Ovary (tissue), 10 donors: ENCODE measurements at places on chromosomes 11 and 22. TPM values are rescaled to one million over a fixed set of nuclear protein-coding genes. Genes with fewer than 3 reads are reported as not detected.

- H3K27ac ChIP-seq, result no peak overlapping the region
- H3K4me1 ChIP-seq, result peaks cover 55% of the 10 kb centered on the region
- no peaks in the 10 kb centered on the region for H3K27me3 ChIP-seq
- H3K4me3 ChIP-seq, result no peak overlapping the region
Observed at GRCh38 chr11:126136507-126136906, 73.8 kb upstream of the CDON start.

The IL10RA gene
- 2.0 TPM for total RNA-seq

GRCh38 chr22:33853200-33854097 is 66.8 kb downstream of the LARGE1 start:
- no peaks in the 10 kb centered on the region for H3K36me3 ChIP-seq
- peak overlapping the region; percentile 42 for H3K4me3 ChIP-seq
- H3K27ac ChIP-seq, result peak overlapping the region; percentile 22
- peak; percentile 60 for DNase-seq

DNA sequence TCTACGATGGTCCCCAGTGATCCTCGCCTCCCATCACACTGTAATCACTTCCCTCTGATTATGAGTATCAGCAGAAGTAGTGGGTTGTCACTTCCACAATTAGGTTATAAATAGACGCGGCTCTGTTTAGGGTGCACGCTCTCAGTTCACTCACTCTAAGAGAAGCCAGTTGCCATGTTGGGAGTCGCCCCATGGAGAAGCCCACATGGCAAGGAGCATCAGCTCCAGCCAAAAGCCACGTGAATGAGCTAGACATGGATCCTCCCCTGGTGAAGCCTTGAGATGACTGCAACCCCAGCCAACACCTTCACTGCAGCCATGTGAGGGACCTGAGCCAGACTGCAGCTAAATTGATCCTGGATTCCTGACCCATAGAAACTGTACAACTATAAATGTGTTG is 26.4 kb upstream of the MYOD1 start:
- no peaks in the 10 kb centered on the region for H3K36me3 ChIP-seq
- H3K27ac ChIP-seq, result no peak overlapping the region
- no peaks in the 10 kb centered on the region for H3K4me1 ChIP-seq
- no peak overlapping the region for H3K4me3 ChIP-seq

The CYB5R2 gene
- 23.1 TPM for total RNA-seq

The MRGPRX3 gene
- total RNA-seq, result 0.15 TPM

GRCh38 chr22:22430111-22430820 is 78.3 kb downstream of the ZNF280B start:
- H3K36me3 ChIP-seq, result no peaks in the 10 kb centered on the region
- H3K4me1 ChIP-seq, result peaks cover 16% of the 10 kb centered on the region
- DNase-seq, result no peak
- no peak overlapping the region for H3K27ac ChIP-seq
- H3K27me3 ChIP-seq, result no peaks in the 10 kb centered on the region

- H3K4me1 ChIP-seq, result no peaks in the 10 kb centered on the region
- H3K27me3 ChIP-seq, result peaks cover under 1% of the 10 kb centered on the region
- no peak overlapping the region for H3K4me3 ChIP-seq
- DNase-seq, result no peak
- no peaks in the 10 kb centered on the region for H3K36me3 ChIP-seq
- H3K27ac ChIP-seq, result no peak overlapping the region
Observed at GRCh38 chr11:31664129-31664528, 147.0 kb downstream of the PAX6 start.

GRCh38 chr22:33919391-33920196 is 682 bp downstream of the LARGE1 start:
- peak overlapping the region; percentile 92 for H3K4me3 ChIP-seq
- H3K36me3 ChIP-seq, result no peaks in the 10 kb centered on the region
- peak; percentile 31 for DNase-seq
- H3K27me3 ChIP-seq, result no peaks in the 10 kb centered on the region

GRCh38 chr11:85755701-85756100 is 55.2 kb downstream of the SYTL2 start:
- no peaks in the 10 kb centered on the region for H3K4me1 ChIP-seq
- H3K27ac ChIP-seq, result no peak overlapping the region
- DNase-seq, result no peak
- no peaks in the 10 kb centered on the region for H3K27me3 ChIP-seq

DNA sequence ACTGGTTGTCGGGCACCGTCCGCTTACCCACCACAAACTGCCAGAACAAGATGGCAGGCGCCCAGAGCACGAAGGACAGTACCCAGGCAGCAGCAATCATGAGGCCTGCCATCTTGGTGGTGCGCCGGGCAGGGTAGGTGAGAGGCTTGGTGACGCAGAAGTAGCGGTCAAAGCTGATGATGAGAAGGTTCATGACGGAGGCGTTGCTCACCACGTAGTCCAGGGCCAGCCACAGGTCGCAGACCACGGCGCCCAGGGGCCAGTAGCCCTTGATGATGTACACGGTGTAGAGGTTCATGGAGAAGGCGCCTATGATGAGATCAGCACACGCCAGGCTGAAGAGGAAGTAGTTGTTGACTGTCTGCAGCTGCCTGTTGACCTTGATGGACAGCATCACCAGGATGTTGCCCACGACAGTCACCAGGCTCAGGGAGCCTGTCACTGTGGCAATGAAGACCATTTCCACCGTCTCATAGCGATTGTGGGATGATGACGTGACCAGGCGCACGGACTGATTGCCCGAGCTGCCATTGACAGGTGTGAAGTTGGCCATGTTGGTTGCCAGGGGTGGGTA is 4.6 kb downstream of the MDK start:
- no peaks in the 10 kb centered on the region for H3K36me3 ChIP-seq
- no peak overlapping the region for H3K27ac ChIP-seq
- no peak for DNase-seq
- H3K4me1 ChIP-seq, result peaks cover 15% of the 10 kb centered on the region

GRCh38 chr22:40231618-40232313 is 54.0 kb downstream of the TNRC6B start:
- H3K4me1 ChIP-seq, result no peaks in the 10 kb centered on the region
- no peak overlapping the region for H3K4me3 ChIP-seq
- no peak overlapping the region for H3K27ac ChIP-seq
- no peak for DNase-seq
- H3K36me3 ChIP-seq, result no peaks in the 10 kb centered on the region

GRCh38 chr11:13118194-13118593 is 109.1 kb downstream of the RASSF10 start:
- H3K4me1 ChIP-seq, result no peaks in the 10 kb centered on the region
- H3K27me3 ChIP-seq, result no peaks in the 10 kb centered on the region
- no peak overlapping the region for H3K27ac ChIP-seq
- H3K36me3 ChIP-seq, result no peaks in the 10 kb centered on the region
